ENCODE measurements at places on chromosomes 4 and X.
A peak's percentile ranks its signal among the peaks of the same experiment; 100 is the strongest.

GRCh38 chrX:9447906-9448305 is 17.0 kb upstream of the TBL1X start:
- H3K4me3 ChIP-seq, result no peak overlapping the region
- H3K27ac ChIP-seq, result no peak overlapping the region
- no peak for DNase-seq
- H3K27me3 ChIP-seq, result no peaks in the 10 kb centered on the region

GRCh38 chr4:142718981-142719380 is 127.1 kb downstream of the INPP4B start:
- H3K4me3 ChIP-seq, result no peak overlapping the region
- no peak for DNase-seq
- H3K27ac ChIP-seq, result no peak overlapping the region
- H3K27me3 ChIP-seq, result no peaks in the 10 kb centered on the region

DNA sequence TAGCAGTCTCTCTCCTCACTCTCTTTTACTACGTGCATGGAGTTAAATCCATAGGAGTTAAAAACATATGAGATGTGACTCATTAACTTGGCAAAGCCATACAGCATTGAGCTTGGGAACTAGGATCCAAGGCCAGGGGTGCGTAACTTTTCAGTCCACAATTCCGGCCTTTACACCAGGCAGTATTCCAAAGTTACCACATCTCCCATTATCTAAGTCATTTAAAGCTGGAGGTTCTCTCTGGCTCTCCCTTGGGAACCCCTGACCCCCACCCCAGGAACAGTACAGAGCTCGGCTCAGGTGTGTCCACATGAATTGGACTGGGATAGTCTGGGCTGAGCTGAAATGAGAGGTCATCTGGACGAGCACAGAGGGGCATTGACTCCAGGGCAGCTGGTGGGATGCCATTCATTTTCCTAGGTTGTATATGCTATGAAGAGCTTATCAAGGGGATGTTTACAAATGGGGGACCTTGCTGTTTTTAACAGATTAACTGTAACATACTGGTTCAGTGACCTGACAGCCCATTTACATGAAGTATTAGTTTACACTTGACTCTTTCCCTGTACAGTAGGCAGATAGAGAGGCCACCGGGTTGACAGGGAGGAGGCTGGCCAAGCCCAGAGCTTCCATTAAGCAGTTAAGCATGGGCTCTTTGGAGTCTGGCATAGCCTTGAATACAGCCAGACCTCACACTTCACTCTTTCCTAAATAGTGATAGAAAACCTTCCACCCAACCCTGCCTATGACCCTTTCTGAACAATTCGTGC is 128.8 kb downstream of the RAB28 start:
- no peak overlapping the region for H3K4me3 ChIP-seq
- H3K4me1 ChIP-seq, result no peaks in the 10 kb centered on the region
- peaks cover 13% of the 10 kb centered on the region for H3K36me3 ChIP-seq
- DNase-seq, result no peak

- no peak for DNase-seq
- H3K4me1 ChIP-seq, result no peaks in the 10 kb centered on the region
- H3K4me3 ChIP-seq, result no peak overlapping the region
Measured at GRCh38 chr4:131584587-131584986, 1564.5 kb upstream of the PCDH10 start.

DNA sequence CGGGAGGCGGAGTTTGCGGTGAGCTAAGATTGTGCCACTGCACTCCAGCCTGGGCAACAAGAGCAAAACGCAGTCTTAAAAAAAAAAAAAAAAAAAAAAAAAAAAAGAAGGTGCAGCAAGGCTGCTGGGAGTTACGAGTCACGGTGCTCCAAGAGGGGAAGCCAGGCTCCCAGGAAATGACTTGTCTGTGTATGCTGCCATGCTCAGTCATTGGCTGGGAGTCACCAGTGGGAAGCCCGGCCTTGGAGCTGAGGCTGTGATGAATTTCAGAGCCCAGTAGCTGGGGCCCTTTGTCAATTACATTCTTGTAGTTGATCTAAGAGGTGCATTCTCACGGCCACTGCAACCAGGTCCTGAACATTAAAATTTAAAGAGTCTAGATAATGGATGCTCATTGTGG is 1105.1 kb upstream of the TENM3 start:
- H3K4me1 ChIP-seq, result no peaks in the 10 kb centered on the region
- no peaks in the 10 kb centered on the region for H3K27me3 ChIP-seq
- H3K4me3 ChIP-seq, result no peak overlapping the region

GRCh38 chr4:73998040-73999011 is at the start of gene CXCL5:
Gene CXCL5, minus strand, starts transcription at chr4:73998677. Its CDS starts 96 bp downstream, at chr4:73998581.
- H3K4me3 ChIP-seq, result peak within 1 kb of the TSS; percentile 23
- H3K4me1 ChIP-seq, result peaks cover 7% of the 10 kb centered on the region
- no peak for DNase-seq
- H3K36me3 ChIP-seq, result no peaks in the 10 kb centered on the region
- no peak within 1 kb of the TSS for H3K27ac ChIP-seq

- H3K4me1 ChIP-seq, result no peaks in the 10 kb centered on the region
- DNase-seq, result no peak
- H3K4me3 ChIP-seq, result no peak overlapping the region
- H3K27ac ChIP-seq, result no peak overlapping the region
- H3K27me3 ChIP-seq, result no peaks in the 10 kb centered on the region
Measured at GRCh38 chr4:61198686-61199085, 1.4 kb upstream of the ADGRL3 start.

- no peak overlapping the region for H3K4me3 ChIP-seq
- no peaks in the 10 kb centered on the region for H3K27me3 ChIP-seq
- H3K4me1 ChIP-seq, result no peaks in the 10 kb centered on the region
- DNase-seq, result no peak
- no peak overlapping the region for H3K27ac ChIP-seq
- H3K36me3 ChIP-seq, result peaks cover 28% of the 10 kb centered on the region
Measured at GRCh38 chr4:38902695-38903094, 35.1 kb downstream of the FAM114A1 start.
